OCI-LY7 (cell line): ENCODE measurements at places on chromosomes 3 and 15.

- DNase-seq, result no peak
Measured at GRCh38 chr3:60877188-60877587, 374.1 kb downstream of the FHIT start.

DNA sequence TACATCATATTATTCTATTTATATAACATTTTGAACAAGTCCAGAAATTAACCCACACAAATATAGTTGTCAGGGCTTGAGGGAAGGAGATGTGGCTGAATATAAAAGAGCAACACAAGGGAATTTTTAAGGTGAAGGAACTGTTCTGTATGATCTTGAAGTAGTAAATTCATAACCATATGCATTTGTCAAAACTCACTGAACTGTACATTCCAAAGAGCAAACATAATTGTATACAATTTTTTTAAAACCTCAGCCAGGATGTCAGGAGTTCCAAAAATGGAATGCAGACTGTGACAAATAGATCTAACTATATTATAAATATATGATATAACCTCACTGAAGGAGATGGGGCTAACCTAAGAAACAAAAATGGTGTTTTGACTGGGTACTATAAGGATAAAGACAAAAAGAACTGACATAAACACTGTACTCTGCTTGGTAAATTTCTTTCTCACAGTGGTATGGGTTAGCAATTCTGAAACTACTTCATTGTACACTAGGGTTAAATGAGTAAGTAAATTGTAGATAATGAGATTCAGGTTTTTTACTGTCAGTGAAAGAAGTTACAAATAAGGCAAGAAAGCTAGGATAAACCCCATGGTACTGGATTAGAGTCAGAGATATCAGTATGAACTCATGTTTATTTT is 14.4 kb downstream of the GOLGB1 start:
- no peak for DNase-seq

DNA sequence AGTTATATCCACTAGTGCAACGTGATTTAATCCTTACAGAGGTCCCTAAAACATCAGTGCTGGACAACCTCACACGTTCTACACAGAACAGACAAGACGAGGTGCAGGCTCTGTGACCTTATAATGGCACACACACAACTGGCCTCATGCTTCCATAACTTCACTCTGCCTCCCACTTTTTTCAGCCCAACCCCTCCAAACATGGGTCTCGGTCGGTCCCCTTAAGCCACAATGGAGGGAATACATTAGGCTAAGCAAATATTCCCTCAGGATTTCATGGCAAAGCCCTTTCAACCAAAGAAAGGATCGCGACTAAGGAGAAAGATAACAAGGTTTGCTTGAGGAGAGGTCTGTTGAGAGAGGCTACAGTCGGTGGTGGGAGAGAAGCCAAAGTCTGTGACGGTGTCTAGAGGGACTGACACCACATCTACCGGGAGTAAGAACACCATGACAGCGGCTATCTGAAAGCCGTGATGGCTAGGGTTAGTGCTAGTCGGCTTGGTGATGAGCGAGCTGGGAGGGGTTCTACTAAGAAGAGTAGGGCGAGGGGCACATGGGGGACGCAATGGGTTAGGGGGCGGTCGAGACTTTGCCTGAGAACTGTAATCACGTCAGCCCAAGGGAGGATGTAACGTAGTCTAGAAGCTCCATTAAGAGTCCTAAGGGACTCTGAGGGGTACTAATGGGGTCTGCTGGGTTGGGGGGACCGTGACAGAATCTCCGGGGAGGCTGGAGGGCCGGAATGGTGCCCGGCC is 1.0 kb downstream of the MYO9A start:
- peak; percentile 20 for DNase-seq

DNA sequence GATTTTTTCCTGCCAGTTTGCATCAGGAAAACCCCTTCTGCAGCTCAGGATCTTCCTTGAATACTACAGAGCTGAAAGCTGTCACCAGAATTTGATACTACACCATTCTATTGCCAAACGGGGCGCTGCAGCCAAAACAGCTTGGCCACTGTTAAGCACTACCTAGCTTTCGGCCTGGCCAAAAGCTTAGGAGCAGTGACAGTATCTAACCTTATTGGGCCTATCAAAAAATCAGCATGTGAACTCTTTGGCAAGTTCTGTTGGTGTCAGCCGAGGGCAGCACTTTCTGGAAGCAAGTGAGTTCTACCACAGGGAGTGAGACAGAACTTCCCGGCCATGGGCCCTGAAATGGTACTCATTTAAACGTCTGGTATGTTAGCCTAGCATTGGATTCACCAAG is 16.1 kb upstream of the GYG1 start:
- DNase-seq, result no peak
